Mesothelial cell of epicardium (in vitro differentiated cells): ENCODE measurements at places on chromosomes 1 and 21. TPM values are rescaled to one million over a fixed set of nuclear protein-coding genes. Genes with fewer than 3 reads are reported as not detected.
A peak's percentile ranks its signal among the peaks of the same experiment; 100 is the strongest.

DNA sequence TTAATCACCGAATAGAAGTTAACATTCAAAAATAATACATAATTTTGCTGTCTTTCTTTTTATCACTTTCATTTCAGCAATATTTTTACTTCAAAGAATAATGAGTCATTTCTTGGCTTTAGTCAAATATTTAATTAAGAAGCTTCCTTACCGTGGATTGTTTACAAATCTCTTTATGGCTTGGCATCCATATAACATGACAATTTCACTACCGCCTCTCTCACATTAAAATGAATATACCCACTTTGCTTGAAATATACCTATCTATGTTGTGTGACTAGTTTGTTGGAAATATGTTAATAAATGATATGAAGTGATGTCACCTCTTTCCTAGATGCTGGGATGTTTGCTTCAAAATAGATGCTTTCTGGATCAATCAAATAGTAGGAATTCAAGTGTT, 1203.9 kb downstream of the AMY1C start:
- H3K4me3 ChIP-seq, result no peak overlapping the region
- H3K36me3 ChIP-seq, result no peaks in the 10 kb centered on the region
- H3K27ac ChIP-seq, result no peak overlapping the region
- DNase-seq, result no peak

DNA sequence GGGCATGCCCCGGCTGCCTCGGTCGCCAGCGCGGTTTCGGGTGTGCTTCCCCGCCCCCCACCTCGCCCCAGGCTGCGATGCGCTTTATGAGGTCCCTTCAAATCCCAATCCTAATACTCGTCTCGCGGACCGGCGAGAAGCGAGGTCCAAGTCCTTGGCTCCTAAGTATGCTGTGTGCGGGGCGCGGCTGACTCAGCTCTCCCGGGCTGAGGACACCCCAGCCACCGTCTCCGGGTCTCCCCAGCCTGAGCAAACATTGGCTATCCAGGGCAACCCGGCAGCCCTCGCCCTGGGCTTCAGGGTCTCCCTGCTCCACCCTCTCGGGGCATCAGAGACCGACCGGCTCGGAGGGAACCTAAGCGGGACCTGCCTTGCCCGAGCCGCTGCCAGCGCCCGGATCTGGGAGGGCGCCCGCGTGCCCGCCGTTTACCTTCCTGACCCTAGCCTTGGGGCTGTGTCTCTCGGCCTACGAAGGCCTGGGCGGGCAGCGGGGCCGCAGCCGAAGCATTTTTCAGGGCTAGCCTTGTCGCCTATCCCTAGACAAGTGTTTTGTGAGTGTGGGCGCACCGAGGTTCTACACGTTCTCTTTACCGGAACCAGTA, 1.2 kb downstream of the ITPKB start:
- H3K27ac ChIP-seq, result no peak overlapping the region
- H3K4me3 ChIP-seq, result peak overlapping the region; percentile 88
- no peaks in the 10 kb centered on the region for H3K27me3 ChIP-seq
- no peak for DNase-seq
- H3K4me1 ChIP-seq, result peaks cover 23% of the 10 kb centered on the region
- peaks cover 2% of the 10 kb centered on the region for H3K36me3 ChIP-seq

GRCh38 chr21:37248298-37248697, 18.8 kb downstream of the VPS26C start:
- no peaks in the 10 kb centered on the region for H3K27me3 ChIP-seq
- peaks cover 40% of the 10 kb centered on the region for H3K4me1 ChIP-seq
- peaks cover 5% of the 10 kb centered on the region for H3K36me3 ChIP-seq
- H3K4me3 ChIP-seq, result no peak overlapping the region
- DNase-seq, result no peak
- H3K27ac ChIP-seq, result no peak overlapping the region

DNA sequence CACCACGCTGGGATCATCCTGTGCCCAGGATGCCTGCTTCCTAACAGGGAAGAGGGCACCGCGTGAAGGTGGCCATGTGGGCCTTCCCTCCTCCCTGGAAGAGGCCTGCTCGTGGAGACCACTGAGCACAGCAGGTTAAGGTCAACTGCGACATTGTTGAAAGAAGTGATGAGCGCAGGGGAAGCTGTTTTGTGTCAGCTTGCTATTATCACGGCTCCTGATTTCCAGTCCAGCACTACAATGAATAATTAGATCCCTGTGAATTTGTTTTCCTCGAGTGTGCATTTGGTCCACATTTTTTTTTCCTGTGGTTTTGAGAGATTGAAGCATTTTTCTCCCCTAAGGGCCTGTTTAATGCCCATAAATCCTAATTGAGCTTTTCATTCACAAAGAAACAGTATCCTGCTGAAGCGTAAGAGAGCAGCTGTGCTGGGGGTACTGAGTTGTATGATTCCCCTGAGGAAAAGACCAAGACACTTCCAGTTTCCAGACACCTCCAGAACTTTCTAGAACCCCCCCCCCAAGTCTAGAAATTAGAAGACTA, 204.9 kb downstream of the KCNJ6 start:
- no peaks in the 10 kb centered on the region for H3K36me3 ChIP-seq
- no peak for DNase-seq
- H3K27me3 ChIP-seq, result peaks cover 20% of the 10 kb centered on the region
- peak overlapping the region; percentile 74 for H3K27ac ChIP-seq
- H3K4me3 ChIP-seq, result no peak overlapping the region

GRCh38 chr1:205430696-205431305, 8.9 kb upstream of the LEMD1 start:
- H3K27me3 ChIP-seq, result peaks cover 44% of the 10 kb centered on the region
- H3K4me3 ChIP-seq, result peak overlapping the region; percentile 85
- DNase-seq, result no peak
- H3K27ac ChIP-seq, result no peak overlapping the region
- H3K36me3 ChIP-seq, result no peaks in the 10 kb centered on the region

GRCh38 chr21:29730281-29730680, 209.5 kb downstream of the GRIK1 start:
- no peaks in the 10 kb centered on the region for H3K27me3 ChIP-seq
- DNase-seq, result no peak
- no peak overlapping the region for H3K4me3 ChIP-seq
- peaks cover 5% of the 10 kb centered on the region for H3K4me1 ChIP-seq
- H3K27ac ChIP-seq, result no peak overlapping the region

DNA sequence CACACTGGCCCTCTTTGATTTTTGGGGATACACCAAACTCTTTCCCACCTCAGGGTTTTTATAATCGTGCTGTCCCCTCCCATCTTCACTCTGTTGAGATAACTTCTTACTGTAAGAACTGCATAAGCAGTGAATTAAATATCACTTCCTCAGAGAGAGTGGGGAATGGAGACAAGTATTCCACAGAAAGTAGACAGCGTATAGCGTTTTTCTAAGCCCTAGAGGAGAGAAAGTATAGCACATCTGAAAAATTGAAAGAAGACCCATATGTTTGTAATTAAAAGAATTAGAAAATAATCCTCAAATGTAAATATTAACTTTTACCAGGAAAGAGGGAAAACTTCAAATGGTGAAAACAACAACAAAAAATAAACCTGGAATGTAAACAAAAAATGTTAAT, 67.3 kb downstream of the GPR161 start:
- no peak overlapping the region for H3K27ac ChIP-seq
- H3K27me3 ChIP-seq, result no peaks in the 10 kb centered on the region
- H3K4me1 ChIP-seq, result no peaks in the 10 kb centered on the region

- DNase-seq, result no peak
- peaks cover 12% of the 10 kb centered on the region for H3K36me3 ChIP-seq
- H3K4me3 ChIP-seq, result no peak overlapping the region
- no peak overlapping the region for H3K27ac ChIP-seq
- peaks cover 32% of the 10 kb centered on the region for H3K4me1 ChIP-seq
- no peaks in the 10 kb centered on the region for H3K27me3 ChIP-seq
Observed at GRCh38 chr1:21034725-21035628, 141.7 kb downstream of the EIF4G3 start.

Gene MAN1C1
- 2.9 to 3.2 TPM (median 2.9 TPM) in 3 replicates for total RNA-seq

Gene GRHL3
- 17.1 to 19.1 TPM (median 17.9 TPM) in 3 replicates for total RNA-seq

Gene KRTAP12-2
- total RNA-seq, result not detected in 3 replicates

Gene SYT6
- total RNA-seq, result 0.09 to 0.29 TPM (median 0.25 TPM) in 3 replicates

Gene RGS5
- 209 to 263 TPM (median 218 TPM) in 3 replicates for total RNA-seq

Gene AVPR1B
- not detected in 3 replicates for total RNA-seq

Gene LMX1A
- 0.18 TPM in 1 of 3 replicates, not detected in the others for total RNA-seq

Gene TBX15
- total RNA-seq, result 0.09 TPM in 1 of 3 replicates, not detected in the others

Gene DNASE2B
- not detected in 3 replicates for total RNA-seq

Gene ZNF695
- 5.9 to 9.2 TPM (median 7.7 TPM) in 3 replicates for total RNA-seq

Gene FAM131C
- 1.6 to 1.9 TPM (median 1.7 TPM) in 3 replicates for total RNA-seq

Gene UBXN10
- total RNA-seq, result 2.2 to 2.6 TPM (median 2.3 TPM) in 3 replicates
